ENCODE measurements at places on chromosomes 5 and 9. TPM values are rescaled to one million over a fixed set of nuclear protein-coding genes. Genes with fewer than 3 reads are reported as not detected.

DNAJB5 gene
- 28.0 TPM for polyA plus RNA-seq

IFNA5 gene
- polyA plus RNA-seq: not detected

CD180 gene
- 0.80 TPM for polyA plus RNA-seq

FAM200C gene
- polyA plus RNA-seq: 9.9 TPM

MARVELD2 gene
- polyA plus RNA-seq: 0.19 TPM

PROB1 gene
- polyA plus RNA-seq: 36.9 TPM

- H3K4me3 ChIP-seq: no peak overlapping the region
- H3K36me3 ChIP-seq: no peaks in the 10 kb centered on the region
- no peak overlapping the region for H3K27ac ChIP-seq
Measured at GRCh38 chr5:148471379-148471778, 87.6 kb downstream of the FBXO38 start.

GRCh38 chr9:84669013-84669287, 579 bp upstream of the NTRK2 start:
- H3K27ac ChIP-seq: peak overlapping the region; percentile 72
- DNase-seq: no peak
- no peaks in the 10 kb centered on the region for H3K36me3 ChIP-seq
- peaks cover 23% of the 10 kb centered on the region for H3K4me1 ChIP-seq

DNA sequence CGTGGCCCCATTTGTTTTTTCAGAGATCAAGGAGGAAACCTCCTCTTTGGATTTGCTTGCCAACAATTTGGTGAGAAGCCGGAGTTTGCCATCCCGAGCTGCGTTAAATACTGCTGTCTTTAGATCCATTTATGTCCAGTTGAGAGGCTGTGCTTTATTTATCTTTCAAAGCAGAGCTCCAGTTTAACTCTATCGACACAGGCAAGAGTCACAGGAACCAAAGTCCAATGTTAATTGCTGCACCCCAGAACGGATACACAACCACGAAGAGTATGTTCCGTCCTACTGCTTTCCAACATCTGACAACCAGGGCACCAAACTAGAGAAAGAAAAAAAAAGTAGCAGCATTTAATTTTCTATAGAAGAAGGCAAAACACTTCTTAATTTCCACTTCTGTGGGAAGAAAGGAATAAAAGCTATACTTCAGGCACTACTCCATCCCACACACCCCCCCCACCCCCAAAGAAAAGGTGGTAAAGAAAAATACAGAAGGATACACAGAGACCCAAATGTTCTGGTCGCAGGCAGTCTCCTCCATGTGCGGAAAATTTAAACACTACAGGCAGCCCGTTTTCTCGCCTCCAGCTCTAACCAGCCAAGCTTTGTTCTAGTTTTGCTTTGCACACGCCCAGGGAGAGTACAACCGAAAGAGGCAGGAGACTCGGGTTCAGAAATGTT, 1.1 kb downstream of the FEM1C start:
- peak overlapping the region; percentile 96 for H3K27ac ChIP-seq
- peaks cover 7% of the 10 kb centered on the region for H3K4me1 ChIP-seq
- H3K4me3 ChIP-seq: peak overlapping the region; percentile 64
- H3K36me3 ChIP-seq: peaks cover 21% of the 10 kb centered on the region
- peak; percentile 84 for DNase-seq

- no peak overlapping the region for H3K27ac ChIP-seq
- no peak overlapping the region for H3K4me3 ChIP-seq
- H3K4me1 ChIP-seq: no peaks in the 10 kb centered on the region
- no peaks in the 10 kb centered on the region for H3K27me3 ChIP-seq
Measured at GRCh38 chr5:86546044-86546443, 71.7 kb upstream of the COX7C start.

- H3K4me3 ChIP-seq: no peak overlapping the region
- H3K27me3 ChIP-seq: no peaks in the 10 kb centered on the region
- H3K36me3 ChIP-seq: no peaks in the 10 kb centered on the region
- H3K4me1 ChIP-seq: no peaks in the 10 kb centered on the region
- DNase-seq: peak; percentile 63
Measured at GRCh38 chr5:65742565-65743231, 20.7 kb downstream of the NLN start.

DNA sequence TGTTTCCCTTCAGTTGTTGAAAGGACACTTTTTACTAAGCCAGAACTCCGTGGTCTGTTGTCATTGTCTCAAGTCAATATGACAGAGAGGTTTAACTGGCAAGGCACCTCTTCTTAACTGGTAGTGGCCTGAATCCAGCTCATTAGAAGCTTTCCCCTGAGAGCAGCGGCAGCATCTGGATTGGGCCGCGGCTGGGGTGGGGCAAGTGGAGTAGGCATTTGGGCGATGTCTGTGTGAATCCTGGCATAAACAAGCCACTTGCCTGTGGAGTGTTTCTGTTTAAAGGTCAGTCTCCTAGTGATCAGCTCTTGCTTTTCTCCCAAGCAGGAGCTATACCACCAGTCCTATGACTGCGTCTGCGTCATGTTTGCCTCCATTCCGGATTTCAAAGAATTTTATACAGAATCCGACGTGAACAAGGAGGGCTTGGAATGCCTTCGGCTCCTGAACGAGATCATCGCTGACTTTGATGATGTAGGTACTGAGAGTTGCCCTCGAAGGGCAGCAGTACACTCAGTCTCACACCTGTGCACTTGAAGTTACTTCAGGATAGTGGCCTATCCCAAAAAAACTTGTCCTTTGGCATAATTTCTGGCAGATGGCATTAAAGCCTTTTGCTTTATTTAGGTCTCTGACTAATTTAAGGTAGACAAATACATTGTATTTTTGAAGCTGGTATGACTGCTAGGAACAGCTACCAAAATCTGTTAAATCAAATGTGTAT, 48.9 kb downstream of the CFAP90 start:
- H3K27ac ChIP-seq: no peak overlapping the region
- no peaks in the 10 kb centered on the region for H3K27me3 ChIP-seq
- H3K4me1 ChIP-seq: no peaks in the 10 kb centered on the region
- no peak for DNase-seq
- H3K4me3 ChIP-seq: no peak overlapping the region

DNA sequence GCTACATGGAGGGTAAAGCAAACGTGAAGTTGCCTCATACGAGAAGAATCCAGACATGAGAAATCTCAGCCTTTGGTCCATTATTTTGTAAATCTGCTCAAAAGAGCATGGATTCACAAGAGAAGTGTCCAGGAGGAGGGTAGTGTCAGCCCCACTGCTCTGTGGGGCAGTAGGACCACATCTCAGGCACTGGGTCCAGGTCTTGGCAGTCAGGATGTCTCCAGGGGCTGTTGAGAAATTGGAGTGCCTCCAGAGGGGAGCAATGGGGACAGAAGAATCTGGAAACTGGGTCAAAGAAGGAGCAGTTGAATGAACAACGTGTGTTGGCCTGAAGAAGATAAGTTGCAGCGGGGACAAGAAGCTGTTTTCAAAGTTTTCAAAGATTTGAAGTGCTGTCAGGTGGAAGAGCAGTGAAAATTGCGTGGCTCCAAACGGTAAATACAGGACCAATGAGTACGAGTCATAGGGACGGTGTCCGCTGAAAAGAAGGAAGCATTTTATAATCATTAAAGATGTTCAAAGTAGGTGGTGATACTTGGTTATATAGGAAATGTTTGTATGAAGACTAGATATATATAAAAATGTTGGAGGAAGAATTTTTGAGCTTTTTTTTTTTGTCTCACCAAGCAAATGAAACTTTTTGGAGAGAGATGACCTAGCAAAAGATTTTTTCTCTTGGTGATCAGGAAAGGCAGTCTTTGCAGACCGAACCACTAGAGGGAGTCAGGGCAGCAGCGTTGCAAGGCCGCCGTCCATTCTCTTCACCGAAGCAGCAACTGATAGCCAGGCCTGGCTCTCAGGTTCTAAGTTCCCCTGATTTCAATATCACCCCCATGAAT, 57.1 kb upstream of the ZBED3 start:
- H3K4me3 ChIP-seq: no peak overlapping the region
- no peaks in the 10 kb centered on the region for H3K36me3 ChIP-seq
- no peaks in the 10 kb centered on the region for H3K27me3 ChIP-seq
- peak; percentile 85 for DNase-seq
- no peak overlapping the region for H3K27ac ChIP-seq

DNA sequence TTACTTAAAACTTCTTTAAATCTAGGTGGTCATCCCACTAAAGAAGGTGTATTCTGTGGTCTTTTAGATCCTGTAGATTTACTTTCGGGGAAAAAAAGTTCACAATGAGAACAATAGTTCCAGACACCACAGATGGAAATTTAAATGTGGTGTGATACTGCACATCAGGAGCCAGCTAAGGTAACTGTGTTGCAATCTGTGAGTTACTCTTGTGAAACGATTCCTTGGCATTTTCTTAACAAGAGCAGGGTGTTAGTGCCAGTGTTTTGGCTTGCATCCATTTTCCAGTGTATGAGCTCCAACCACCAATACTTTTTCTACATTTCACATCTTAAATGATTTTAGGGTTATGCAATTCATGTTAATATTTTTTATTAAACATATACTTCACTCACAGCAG, 674.5 kb downstream of the CETN3 start:
- DNase-seq: peak; percentile 41
- H3K36me3 ChIP-seq: no peaks in the 10 kb centered on the region
- H3K4me1 ChIP-seq: no peaks in the 10 kb centered on the region
- no peak overlapping the region for H3K27ac ChIP-seq

DNA sequence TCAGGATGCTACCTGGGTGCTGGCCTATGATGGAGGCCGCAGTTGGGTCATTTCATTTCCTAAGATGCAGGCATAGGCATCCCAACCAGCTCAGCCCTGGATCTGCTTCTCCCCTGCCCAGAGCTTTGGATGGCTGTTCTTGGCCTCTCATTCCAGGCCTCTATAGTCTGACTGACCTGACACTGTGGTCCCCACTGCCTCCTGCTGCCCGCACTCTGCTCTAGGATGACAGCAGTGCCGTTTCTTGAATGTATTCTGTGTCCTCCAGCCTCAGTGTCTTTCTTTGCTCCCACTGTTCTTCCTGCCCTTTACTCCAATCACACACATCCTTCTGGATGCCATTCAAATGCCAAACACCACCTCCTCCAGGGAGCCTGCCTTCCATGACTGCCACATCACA, 235.7 kb downstream of the HSPA4 start:
- no peak overlapping the region for H3K27ac ChIP-seq
- H3K27me3 ChIP-seq: no peaks in the 10 kb centered on the region
- H3K36me3 ChIP-seq: no peaks in the 10 kb centered on the region
- H3K4me3 ChIP-seq: no peak overlapping the region
- peaks cover 9% of the 10 kb centered on the region for H3K4me1 ChIP-seq

DNA sequence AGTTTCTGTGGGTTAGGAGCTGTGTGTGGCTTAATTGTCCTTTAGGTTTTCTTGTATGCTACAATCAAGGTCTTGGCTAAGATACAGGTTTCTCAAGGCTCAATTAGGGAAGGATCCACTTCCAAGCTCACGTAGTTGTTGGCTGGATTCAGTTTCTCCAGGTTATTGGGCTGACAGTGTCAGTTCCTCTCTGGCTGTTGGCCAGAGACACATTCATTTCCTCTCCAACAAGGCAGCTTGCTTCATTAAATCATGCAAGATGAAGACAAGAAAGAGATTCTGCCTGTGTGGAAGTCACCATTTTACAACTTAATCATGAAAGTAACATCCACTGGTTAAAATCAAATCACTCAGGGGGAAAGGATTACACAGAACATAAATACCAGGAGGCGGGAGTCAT, 275.7 kb upstream of the KIF2A start:
- no peaks in the 10 kb centered on the region for H3K4me1 ChIP-seq
- DNase-seq: no peak
